ENCODE measurements at places on chromosomes 4 and X. TPM values are rescaled to one million over a fixed set of nuclear protein-coding genes. Genes with fewer than 3 reads are reported as not detected.

DTHD1 gene
- 5.4 TPM for total RNA-seq

DNA sequence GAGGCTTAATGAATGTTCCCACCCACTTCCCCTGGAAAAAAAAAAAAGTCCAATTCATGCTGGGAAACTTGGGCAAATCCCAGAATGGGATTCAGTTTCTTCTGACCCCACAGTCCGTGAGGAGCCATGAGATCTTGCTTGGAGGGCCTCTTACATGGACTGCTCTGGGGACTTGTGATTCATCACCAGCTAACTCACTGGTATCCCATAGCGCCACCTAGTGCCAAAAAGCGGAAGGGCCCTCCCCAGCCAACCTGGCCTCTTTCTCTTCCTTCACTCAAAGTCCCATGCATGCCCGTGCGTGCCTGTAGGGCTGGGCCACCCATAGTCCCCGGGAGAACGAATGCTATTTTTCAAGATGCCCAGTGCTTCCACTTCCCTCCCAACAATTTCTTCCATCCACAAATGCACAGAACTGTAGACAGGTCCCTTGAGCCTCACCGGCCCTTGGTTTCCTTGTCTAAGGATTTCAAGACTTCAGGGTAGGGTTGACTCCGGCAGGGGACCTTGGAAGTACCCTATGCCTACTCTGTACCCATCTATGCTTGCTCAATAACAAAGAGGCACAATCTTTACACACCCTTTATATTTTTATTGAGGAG, 5.1 kb downstream of the RTL5 start:
- DNase-seq = peak; percentile 77
- peaks cover 7% of the 10 kb centered on the region for H3K4me1 ChIP-seq
- H3K4me3 ChIP-seq = no peak overlapping the region
- H3K36me3 ChIP-seq = no peaks in the 10 kb centered on the region
- no peak overlapping the region for H3K27ac ChIP-seq

- no peak overlapping the region for H3K27ac ChIP-seq
- peaks cover 22% of the 10 kb centered on the region for H3K4me1 ChIP-seq
- no peak for DNase-seq
Measured at GRCh38 chr4:108313546-108314339, 145.0 kb upstream of the LEF1 start.

ARMCX4 gene
- total RNA-seq = 4.8 TPM

GRCh38 chr4:28686618-28687017, 1826.0 kb downstream of the STIM2 start:
- H3K4me3 ChIP-seq = no peak overlapping the region
- no peak for DNase-seq
- H3K4me1 ChIP-seq = no peaks in the 10 kb centered on the region
- H3K27ac ChIP-seq = no peak overlapping the region
- H3K36me3 ChIP-seq = no peaks in the 10 kb centered on the region
- H3K27me3 ChIP-seq = no peaks in the 10 kb centered on the region

DNA sequence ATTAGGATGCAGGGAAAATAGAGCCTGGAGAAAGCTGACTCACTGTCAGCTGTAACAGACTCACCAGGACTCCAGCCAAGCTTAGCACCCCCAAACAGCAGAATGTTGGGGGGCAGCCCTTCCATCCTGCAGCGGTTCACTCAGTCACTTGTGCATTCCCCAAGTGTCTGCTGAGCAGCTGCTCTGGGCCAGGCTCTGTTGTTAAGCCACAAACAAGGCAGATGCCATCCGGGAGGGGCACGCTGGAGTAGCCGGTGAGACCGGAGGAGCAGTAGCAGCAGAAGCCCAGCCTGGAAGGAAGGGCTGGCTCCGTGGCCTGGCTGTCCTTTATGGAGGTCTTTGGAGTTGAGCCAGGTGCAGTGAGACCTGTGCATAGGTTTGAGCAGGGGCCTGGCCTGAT, 22.0 kb downstream of the CCNQ start:
- no peak overlapping the region for H3K4me3 ChIP-seq
- DNase-seq = no peak
- no peaks in the 10 kb centered on the region for H3K4me1 ChIP-seq
- H3K27ac ChIP-seq = no peak overlapping the region
- H3K36me3 ChIP-seq = no peaks in the 10 kb centered on the region

All from activated naive CD8-positive, alpha-beta T cell treated with anti-CD3 and anti-CD28 coated beads, Interleukin-2, amount 10 ng/mL, durations not matched to agents 7 days and 5 days (primary cell).